Neural crest cell (in vitro differentiated cells): ENCODE measurements at places on chromosomes 2 and 18. TPM values are rescaled to one million over a fixed set of nuclear protein-coding genes. Genes with fewer than 3 reads are reported as not detected.

Gene TUBA3E
- not detected in 2 replicates for total RNA-seq

GRCh38 chr2:68453761-68454360 is 13.2 kb downstream of the FBXO48 start:
- no peaks in the 10 kb centered on the region for H3K4me1 ChIP-seq
- H3K27me3 ChIP-seq, result no peaks in the 10 kb centered on the region
- no peaks in the 10 kb centered on the region for H3K36me3 ChIP-seq
- no peak for DNase-seq
- no peak overlapping the region for H3K27ac ChIP-seq

- peak overlapping the region; percentile 100 for H3K4me3 ChIP-seq
- H3K27me3 ChIP-seq, result peaks cover 3% of the 10 kb centered on the region
- H3K4me1 ChIP-seq, result peaks cover 44% of the 10 kb centered on the region
- peaks cover 3% of the 10 kb centered on the region for H3K36me3 ChIP-seq
- peak overlapping the region; percentile 97 for H3K27ac ChIP-seq
Measured at GRCh38 chr2:196927376-196928225, 1.1 kb upstream of the PGAP1 start.

DNA sequence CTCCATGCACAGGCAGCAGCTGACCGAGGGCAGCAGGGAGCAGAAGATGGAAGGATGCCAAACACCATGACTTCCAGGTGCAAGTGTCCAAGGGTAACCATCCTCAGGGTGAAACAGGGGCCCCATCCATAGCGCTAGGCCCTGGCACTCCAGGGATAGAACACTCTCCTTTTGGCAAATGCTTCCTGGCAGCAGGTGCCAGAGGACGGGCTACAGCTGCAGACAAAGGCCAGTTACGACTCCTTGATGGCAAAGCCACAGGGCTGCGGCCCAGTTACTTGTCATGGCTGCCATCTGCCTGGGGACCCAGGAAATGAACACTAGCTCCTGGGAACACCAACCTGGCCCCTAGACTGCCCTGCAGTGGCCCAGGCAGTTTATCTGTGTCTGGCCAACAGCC is 178.8 kb downstream of the TMEM163 start:
- no peak for DNase-seq
- H3K4me3 ChIP-seq, result no peak overlapping the region
- H3K27me3 ChIP-seq, result no peaks in the 10 kb centered on the region

Gene CYS1
- total RNA-seq, result not detected in 2 replicates

DNA sequence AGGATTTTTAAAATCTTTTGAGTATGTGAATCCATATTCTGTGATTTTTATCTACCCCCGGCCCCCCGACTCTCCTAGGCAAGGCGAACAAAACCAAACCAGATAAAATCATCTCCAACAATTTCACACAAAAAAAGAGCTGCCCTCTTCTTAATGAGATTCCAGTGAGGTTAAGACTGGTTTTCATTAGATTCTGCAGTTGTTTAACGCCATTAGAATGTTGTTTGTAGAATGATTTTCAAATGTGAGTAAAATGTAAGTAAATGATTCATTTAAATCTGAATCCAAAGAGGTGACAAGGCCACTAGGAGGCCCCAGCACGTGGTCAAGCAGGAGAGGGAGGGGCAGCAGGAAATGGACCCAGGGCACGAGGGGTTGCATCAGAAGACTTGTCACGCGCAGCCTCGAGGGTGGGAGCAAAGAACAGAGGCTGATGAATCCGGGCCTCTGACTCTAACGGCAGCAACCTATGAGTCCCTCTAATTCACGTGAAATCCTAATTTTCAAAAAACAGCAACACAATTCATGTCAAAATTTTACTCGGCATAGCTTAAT is 24.3 kb upstream of the KLHL29 start:
- no peak overlapping the region for H3K4me3 ChIP-seq
- H3K4me1 ChIP-seq, result peaks cover 30% of the 10 kb centered on the region
- H3K27ac ChIP-seq, result no peak overlapping the region
- no peaks in the 10 kb centered on the region for H3K27me3 ChIP-seq
- H3K36me3 ChIP-seq, result no peaks in the 10 kb centered on the region

Gene SPATA3
- not detected in 2 replicates for total RNA-seq

Gene ABCG5
- total RNA-seq, result not detected in 2 replicates

- peaks cover 39% of the 10 kb centered on the region for H3K27me3 ChIP-seq
- no peaks in the 10 kb centered on the region for H3K4me1 ChIP-seq
- DNase-seq, result peak; percentile 47
- H3K27ac ChIP-seq, result no peak overlapping the region
- H3K36me3 ChIP-seq, result no peaks in the 10 kb centered on the region
- H3K4me3 ChIP-seq, result no peak overlapping the region
Measured at GRCh38 chr2:31170071-31170698, 31.9 kb upstream of the GALNT14 start.

Gene BCS1L
- total RNA-seq, result 41.7 and 45.2 TPM in 2 replicates

Gene RAB1A
- total RNA-seq, result 110 and 113 TPM in 2 replicates
